Fibroblast of gingiva (primary cell): ENCODE measurements at places on chromosomes 7 and 10.

GRCh38 chr7:1642291-1642731 is 27.8 kb upstream of the ELFN1 start:
- DNase-seq, result no peak

DNA sequence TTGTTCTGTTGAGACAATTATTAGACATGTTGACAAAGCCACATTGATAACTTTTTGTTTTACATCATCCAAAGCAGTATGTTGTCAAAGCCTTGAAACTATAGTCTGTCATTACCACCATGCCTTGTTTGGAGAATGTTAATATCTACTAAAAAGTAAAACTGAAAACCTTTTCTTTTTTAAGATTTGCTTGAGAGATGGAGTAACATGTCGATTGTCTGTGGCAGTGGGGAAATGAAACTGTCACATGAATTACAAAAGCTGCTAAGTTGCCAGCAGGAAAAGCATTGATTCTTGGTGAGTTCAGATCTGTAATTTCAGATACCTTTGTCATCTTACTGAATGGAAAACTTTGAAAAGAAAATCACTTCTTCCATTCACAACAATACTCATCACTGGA is 69.1 kb downstream of the TFPI2 start:
- DNase-seq, result no peak

DNA sequence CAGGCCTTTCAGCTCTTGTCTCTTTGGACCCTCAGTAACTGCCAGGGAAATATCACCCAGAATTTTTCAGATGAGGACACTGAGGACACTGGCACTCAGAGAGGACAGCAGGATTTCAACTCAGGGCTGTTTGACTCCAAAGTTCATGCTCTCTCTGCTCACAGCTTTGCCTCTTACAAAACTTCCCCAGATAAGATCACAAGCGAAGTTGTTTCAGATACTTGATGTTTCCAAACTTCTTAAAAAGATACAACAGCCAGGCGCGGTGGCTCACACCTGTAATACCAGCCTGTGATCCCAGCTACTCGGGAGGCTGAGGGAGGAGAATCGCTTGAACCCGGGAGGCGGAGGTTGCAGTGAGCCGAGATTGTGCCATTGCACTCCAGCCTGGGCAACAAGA is 32.4 kb upstream of the ZRANB1 start:
- DNase-seq, result no peak

DNA sequence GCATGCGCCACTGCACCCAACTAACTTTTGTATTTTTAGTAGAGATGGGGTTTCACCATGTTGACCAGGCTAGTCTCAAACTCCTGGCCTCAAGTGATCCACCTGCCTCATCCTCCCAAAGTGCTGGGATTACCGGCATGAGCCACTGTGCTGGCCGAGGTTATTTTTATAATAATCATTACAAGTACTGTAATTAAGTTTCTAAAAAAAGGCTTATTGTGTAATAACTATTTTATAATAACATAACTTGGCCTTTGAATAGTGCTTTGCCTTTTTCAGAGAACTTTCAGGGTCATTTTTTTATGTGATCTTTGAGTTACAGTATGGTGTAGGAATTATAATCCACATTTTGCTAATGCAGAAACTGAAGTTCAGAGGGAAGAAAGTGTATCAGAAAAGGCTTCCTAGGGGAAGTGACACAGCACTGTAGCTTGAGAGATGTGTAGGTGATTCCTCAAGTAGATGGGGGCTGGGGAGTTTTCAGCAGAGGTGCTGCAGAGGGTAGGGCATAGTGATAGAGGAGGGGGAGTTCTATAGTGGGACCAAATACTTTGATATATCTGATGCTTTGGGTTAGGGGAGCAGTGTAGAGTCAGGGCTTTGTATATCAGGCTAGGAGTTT is 9.2 kb upstream of the SYPL1 start:
- DNase-seq, result no peak

DNA sequence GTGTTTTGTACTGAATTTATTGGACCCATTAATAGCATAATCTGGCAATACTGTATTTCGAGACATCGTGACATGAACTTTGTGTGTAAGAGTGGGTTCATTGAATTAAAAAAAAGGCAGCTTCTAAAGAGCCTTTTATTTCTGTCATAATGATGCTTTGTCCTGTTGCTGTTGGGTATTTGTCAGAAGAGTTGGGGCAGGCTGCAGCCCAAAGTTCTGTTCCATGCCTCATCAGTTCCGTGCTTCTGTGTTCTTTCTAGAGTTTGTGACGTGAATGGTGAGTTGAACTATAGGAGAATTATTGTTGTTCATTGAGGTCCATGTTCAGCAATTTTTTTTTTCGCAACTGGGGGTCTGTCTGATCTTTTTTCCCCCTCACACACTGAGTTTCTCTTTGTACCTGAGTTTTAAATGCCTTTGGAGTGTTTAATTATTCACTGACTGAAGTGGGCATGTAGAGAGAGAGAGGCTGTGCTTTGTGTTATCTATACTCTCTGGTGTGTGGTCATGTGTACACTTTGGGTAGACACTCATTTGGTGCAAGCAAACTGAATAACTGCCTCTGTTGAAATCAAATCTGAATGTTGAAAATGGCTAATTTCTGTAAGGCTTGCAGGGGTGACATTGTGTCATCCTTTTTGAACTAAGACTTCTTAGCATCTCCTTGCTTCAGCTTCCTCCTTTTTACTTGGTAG is 69.8 kb downstream of the ADD3 start:
- DNase-seq, result peak; percentile 16

GRCh38 chr7:153475239-153475638 is 577.0 kb upstream of the DPP6 start:
- DNase-seq, result no peak

- DNase-seq, result no peak
Measured at GRCh38 chr7:129998446-129998845, 45.7 kb upstream of the UBE2H start.

- no peak for DNase-seq
Measured at GRCh38 chr10:54880996-54881395, 80.0 kb upstream of the PCDH15 start.

DNA sequence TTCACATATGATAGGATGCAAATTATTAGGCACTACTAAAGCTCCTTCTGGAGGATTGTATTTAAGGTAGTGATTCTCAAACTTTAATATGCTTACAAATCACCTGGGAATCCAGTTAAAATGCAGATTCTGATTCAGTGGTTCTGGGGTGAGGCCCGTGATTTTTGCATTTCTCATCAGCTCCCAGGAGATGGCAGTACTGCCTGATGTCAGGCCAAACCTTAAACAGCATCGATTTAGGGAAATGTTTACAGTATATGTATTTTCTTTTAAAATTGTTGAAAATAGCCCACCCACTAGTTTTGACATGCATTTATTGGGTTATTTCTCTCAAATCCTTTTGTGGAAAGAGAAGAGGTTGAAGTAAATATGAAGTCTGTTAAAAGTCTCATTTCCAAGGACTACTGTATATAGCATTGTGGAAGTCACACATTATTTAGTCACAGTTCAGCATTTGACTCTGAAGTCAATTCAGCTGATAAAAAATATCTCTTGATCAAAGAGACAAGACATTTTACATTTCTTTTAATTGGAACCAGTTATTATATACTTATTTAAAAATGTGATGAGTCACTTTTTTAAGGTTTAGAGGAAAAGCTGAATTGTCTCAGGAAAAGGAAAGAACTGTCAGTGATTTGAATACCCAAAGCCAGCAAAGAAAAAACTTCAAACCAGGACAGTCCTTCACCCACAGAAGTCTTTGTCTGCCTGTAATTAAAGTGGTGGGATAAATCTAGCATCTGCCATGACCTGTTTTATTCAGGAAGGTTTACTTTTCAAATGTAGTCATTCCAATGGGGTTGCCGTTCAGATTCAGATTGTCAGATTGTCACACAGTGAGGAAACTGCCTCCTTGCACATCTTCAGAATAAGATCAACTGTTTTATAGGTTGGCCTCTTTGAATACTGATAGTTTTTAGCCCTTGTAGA is 21.1 kb upstream of the HBP1 start:
- DNase-seq, result peak; percentile 21

DNA sequence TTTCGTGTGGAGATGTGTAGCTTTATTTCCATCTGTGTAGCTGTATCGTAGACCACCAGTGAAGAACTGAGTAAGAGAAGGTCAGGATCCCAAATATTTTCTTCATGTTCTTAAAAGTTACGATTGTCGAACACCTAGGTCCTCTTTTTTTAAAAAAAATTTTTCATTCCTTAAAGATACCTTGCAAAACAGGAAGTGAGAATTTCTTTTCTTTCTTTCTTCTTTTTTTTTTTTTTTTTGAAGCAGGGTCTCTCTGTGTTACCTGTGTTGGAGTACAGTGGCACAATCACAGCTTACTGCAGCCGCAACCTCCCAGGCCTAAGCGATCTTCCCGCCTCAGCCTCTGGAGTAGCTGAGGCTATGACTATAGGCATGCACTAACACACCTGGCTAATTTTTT is 60.8 kb downstream of the PHTF2 start:
- DNase-seq, result no peak

- DNase-seq, result no peak
Measured at GRCh38 chr10:43689007-43689491, 40.4 kb upstream of the ZNF32 start.

DNA sequence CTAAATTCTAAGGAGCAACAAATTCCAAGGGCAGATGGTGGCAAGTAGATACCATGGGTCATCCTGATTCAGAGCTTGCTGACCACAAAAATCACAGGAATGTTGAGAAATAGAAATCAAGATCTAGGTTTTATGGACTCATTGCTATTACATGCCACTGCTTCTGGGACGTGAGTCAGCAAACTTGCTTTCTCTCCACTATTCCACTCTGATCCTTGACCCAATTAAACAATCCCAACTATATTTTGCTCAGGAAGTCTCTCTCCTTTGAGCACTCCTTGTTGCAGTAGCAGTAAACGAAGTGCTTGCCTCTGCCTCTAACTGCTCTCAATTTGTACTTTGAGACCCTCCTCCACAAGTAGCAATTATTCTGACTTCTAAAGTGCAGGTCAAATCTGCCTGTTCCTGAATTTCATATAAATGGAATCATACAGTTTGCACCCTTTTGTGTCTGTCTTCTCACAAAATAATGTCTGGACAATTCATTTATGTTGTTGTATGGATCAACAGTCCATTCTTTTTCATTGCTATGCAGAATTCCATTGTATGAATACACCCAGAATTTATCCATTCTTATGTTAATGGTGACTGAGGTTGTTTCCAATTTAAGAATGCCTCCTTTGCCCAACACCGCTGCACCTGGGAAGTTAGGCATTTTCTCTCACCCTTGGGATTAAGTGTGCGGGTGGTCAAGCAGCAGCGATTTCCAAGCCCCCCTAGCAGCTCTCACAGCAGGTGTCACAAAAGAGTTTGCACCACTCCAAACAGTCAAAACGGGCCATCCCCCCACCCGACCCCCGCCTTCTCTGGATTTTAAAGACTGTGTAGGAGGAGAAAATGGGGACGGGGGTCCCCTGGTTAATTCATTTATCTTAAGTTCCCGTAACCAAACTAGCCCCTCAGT is 35.9 kb downstream of the ACSM6 start:
- DNase-seq, result peak; percentile 94

DNA sequence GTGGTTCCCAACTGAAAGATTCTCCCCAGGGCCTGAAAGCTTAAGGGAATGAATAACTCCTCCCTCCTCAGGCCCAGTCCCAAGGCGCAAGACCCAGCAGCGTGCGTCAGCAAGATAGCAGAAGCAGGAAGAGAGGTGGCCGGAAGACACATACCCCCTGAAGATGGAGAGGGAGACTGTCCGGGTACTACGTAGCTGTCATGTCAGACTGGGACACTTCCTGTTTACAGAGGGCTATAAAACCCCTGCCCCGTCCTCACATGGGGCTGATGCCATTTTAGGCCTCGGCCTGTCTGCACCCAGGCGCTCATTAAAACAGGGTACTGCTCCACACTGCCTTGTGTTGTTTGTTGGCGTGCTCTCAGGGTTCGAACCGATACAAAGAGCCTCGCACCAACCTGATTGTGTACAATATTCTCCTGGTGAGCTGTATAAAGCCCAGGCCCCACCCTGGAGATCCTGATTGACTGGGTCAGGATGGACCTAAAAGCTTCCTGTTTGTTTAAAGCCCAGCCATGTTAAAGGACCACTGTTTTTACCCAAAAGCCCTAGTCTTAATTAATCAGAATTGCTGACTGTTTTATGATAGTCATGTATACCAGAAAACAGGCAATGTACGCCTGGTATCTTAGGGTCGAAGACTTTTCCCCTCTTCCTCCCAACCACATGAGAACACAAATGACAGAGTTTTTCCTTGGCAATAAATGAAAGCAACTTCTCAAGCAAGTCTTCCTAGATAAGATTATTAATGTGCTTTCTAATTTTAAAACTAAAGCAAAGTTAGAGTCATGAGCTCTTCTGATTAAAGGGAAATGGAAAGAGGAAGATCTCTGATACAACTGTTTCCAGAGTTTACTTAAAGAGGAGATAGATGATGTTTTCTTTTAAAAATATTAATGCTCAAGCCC is 251.5 kb downstream of the DOCK4 start:
- no peak for DNase-seq

GRCh38 chr7:115216652-115217051 is 294.8 kb downstream of the MDFIC start:
- DNase-seq, result no peak

GRCh38 chr7:13386741-13387140 is 602.7 kb downstream of the ETV1 start:
- DNase-seq, result no peak

DNA sequence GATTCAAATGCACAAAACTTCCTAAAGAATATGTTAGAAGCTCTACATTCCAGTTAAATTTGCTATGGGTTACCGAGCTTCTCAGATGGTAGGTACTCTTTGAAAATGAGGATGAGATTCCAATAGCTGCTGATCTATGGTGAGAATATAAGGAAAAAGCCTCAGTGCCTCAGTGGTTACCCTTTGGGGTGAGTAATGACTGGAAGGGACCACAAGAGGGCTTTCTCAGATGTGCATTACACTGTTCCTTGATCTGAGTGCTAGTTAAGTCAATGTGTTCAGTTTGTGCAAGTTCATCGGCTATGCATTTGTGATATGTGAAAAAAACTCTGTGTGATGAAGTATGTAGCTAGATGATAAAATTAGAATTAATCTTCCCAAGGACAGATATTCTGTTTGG is 3.5 kb downstream of the NRCAM start:
- DNase-seq, result peak; percentile 20

- DNase-seq, result no peak
Measured at GRCh38 chr7:52119537-52119936, 802.9 kb upstream of the COBL start.

DNA sequence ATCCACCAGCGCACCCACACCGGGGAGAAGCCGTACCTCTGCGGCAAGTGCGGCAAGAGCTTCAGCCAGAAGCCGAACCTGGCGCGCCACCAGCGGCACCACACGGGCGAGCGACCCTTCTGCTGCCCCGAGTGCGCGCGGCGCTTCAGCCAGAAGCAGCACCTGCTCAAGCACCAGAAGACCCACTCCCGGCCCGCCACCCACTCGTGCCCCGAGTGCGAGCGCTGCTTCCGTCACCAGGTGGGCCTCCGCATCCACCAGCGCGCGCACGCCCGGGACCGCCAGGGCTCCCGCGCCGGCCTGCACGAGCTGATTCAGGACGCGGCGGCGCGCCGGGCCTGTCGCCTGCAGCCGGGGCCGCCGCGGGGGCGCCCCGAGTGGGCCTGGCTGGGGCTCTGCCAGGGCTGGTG is 17.7 kb downstream of the ZNF775 start:
- DNase-seq, result no peak
